ENCODE measurements at places on chromosomes 2 and 18. TPM values are rescaled to one million over a fixed set of nuclear protein-coding genes. Genes with fewer than 3 reads are reported as not detected.

- H3K4me1 ChIP-seq, result no peaks in the 10 kb centered on the region
- H3K27me3 ChIP-seq, result no peaks in the 10 kb centered on the region
- no peak for DNase-seq
- no peak overlapping the region for H3K4me3 ChIP-seq
Measured at GRCh38 chr2:206820807-206821206, 55.4 kb downstream of the FASTKD2 start.

DNA sequence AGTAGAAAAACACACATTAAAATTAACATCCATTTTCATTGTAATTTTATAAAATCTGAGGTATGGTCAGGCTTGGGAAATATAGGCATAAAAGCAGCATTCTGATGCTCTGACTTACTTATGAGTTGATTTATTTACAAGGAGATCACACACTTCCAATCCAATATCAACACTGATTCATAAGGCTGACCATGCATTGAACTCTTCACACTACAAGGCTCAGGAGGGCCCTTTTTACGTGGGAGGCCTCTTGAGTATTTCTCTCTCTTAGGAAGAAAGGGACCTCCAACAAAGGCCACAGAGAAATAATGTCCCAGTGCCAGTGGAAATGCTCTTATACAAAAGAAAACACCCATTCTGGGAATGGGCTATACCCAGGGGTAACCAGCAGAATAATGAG is 222.8 kb downstream of the NAPG start:
- H3K4me3 ChIP-seq, result no peak overlapping the region
- peaks cover 7% of the 10 kb centered on the region for H3K27me3 ChIP-seq
- no peaks in the 10 kb centered on the region for H3K36me3 ChIP-seq
- no peaks in the 10 kb centered on the region for H3K4me1 ChIP-seq
- no peak for DNase-seq

Gene MAP3K19
- 4.8 TPM for polyA plus RNA-seq

GRCh38 chr18:9827793-9828505 is 57.8 kb upstream of the TXNDC2 start:
- no peaks in the 10 kb centered on the region for H3K27me3 ChIP-seq
- H3K36me3 ChIP-seq, result no peaks in the 10 kb centered on the region
- peaks cover 63% of the 10 kb centered on the region for H3K4me1 ChIP-seq
- DNase-seq, result no peak

DNA sequence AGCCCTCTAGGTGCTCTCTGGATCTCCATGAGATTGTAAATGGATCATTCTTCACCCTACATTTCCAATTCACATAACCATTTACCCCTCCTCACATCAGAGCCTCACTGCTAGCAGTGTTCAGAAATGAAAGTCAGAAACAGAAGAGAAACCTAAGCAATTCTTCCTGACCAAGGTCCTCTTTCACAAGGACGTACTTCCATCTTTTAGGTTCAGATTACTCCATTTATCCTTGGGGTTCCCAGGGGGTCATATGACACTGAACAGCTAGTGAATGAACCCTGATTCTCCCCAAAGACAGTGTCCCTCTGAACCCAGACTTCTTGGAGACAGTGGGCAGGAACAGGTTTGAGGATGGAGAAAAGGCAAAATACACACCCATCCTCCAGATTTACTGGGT is 12.9 kb upstream of the MARCO start:
- H3K36me3 ChIP-seq, result no peaks in the 10 kb centered on the region
- no peaks in the 10 kb centered on the region for H3K4me1 ChIP-seq
- no peak overlapping the region for H3K27ac ChIP-seq

Gene STAT4
- polyA plus RNA-seq, result 6.5 TPM

- H3K27ac ChIP-seq, result peak overlapping the region; percentile 40
- peak; percentile 58 for DNase-seq
- no peaks in the 10 kb centered on the region for H3K27me3 ChIP-seq
- H3K4me1 ChIP-seq, result no peaks in the 10 kb centered on the region
- no peak overlapping the region for H3K4me3 ChIP-seq
Measured at GRCh38 chr18:23982155-23983079, 32.1 kb upstream of the TTC39C start.

GRCh38 chr2:234076451-234076850 is 25.9 kb downstream of the SPP2 start:
- H3K4me3 ChIP-seq, result no peak overlapping the region
- DNase-seq, result no peak
- no peaks in the 10 kb centered on the region for H3K36me3 ChIP-seq
- no peaks in the 10 kb centered on the region for H3K27me3 ChIP-seq
- H3K4me1 ChIP-seq, result no peaks in the 10 kb centered on the region

- no peaks in the 10 kb centered on the region for H3K36me3 ChIP-seq
- peaks cover 40% of the 10 kb centered on the region for H3K4me1 ChIP-seq
- peak; percentile 4 for DNase-seq
- peak overlapping the region; percentile 94 for H3K27ac ChIP-seq
- H3K4me3 ChIP-seq, result peak overlapping the region; percentile 94
- no peaks in the 10 kb centered on the region for H3K27me3 ChIP-seq
Measured at GRCh38 chr18:56637711-56638231, 621 bp downstream of the TXNL1 start.

Gene UGT1A10
- polyA plus RNA-seq, result not detected

Gene DNPEP
- 79.8 TPM for polyA plus RNA-seq

Data from left lung (tissue), 14 donors.